CD4-positive, alpha-beta T cell treated with Interleukin-10 for 1 hour (primary cell): ENCODE measurements at places on chromosomes 6 and 20.

GRCh38 chr6:20468209-20468608 is 66.0 kb upstream of the CDKAL1 start:
- DNase-seq: no peak

DNA sequence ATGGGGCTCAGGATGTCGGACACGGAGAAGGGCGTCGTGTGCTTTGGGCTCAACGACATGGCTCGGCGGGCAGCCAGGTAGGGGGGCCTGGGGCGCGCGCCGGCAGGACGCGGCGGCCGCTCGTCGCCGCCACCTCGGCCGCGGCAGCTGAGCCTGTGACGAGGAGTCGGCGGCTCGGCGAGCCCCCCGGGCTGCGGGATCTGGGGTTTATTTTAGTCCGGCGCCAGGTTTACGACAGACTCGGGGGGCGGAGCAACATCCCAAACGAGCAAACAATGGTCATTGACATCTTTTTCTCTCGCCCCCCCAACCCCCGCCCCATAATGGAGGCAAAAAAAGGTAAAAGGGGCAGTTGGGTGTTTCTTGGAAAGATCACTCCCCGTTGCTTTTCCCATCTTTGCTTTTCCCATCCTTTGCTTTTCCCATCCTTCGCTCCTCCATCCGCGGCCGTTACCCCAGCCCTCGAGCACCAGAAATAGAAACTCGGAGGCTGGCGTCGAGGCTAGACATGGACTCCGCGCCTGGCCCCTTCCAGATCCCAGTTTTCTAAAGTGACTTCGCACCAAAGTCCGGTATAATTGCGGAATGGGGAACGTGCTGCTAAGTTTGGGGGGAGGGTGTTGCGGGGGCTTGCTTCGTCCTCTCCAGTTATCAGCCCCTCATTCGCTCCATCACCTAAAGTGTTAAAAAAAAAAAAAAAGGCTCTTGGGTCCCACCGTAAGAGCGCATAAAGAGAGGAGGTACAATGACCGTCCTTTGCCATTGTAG is at the start of gene NKX2-4:
TSS of gene NKX2-4 (minus strand) at position 186 of the 768 bp plus-strand sequence. CDS start at position 59, 127 bp downstream.
- DNase-seq: no peak

GRCh38 chr6:156587751-156588301 is 189.4 kb upstream of the ARID1B start:
- no peak for DNase-seq

- DNase-seq: no peak
Observed at GRCh38 chr6:148518511-148519156, 176.0 kb downstream of the SASH1 start.

DNA sequence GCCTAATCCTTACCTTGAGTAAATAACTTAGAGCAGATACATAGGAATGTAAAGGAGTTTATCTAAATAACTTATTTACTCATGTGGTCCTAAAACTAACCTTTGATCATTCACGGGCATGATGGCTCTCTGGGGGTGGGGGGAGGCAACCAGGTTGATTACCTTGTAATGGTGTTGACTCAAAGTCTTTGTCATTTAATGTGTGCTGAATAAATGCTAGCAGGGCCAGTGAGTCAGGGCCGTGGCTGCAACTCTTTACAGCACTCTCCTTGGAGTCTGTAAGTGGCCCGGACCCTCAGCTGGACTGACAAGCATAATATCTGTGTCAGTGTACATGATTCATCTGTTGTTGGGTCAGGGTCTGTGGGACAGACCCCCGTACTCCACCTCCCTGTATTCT is 203.0 kb downstream of the EPM2A start:
- no peak for DNase-seq

DNA sequence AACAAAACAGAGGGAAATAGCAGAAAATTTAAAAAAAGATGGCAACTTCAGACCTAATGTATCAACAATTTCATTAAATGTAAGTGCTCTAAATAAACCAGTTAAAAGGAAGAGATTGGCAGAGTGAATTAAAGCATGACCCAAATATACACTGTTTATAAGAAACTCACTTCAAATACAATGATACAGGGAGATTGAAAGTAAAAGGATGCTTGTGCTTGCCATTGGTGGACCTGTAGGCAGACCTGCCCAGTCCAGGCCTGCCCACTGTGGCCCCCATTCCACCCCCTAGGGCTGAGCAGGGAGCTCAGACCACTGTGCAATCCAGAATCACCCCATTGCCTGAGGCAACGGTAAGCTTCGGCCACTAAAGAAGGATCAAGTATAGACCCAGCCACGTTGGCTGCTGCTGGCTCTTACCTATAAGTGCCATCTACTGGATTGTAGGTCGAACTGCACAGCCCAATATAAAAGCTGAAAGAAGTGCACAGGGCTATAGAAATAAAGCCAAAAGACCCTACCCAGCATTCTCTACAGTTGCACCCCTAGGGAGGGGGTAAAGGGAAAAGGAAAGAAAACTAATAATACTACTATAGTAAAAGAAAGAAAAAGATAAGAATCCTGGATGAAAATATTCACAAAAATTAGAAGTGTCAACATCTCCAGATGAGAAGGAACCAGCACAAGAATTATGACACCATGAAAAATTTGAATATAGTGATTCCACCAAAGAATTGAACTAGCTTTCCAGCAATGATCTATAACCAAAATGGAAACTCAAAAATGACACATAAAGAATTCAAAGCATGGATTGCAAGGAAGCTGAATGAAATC is 36.1 kb downstream of the PSMB1 start:
- peak; percentile 62 for DNase-seq

- no peak for DNase-seq
Observed at GRCh38 chr20:44204156-44204831, 6.3 kb downstream of the OSER1 start.

GRCh38 chr6:127547215-127547614 is 28.1 kb upstream of the MTCL3 start:
- DNase-seq: peak; percentile 4

DNA sequence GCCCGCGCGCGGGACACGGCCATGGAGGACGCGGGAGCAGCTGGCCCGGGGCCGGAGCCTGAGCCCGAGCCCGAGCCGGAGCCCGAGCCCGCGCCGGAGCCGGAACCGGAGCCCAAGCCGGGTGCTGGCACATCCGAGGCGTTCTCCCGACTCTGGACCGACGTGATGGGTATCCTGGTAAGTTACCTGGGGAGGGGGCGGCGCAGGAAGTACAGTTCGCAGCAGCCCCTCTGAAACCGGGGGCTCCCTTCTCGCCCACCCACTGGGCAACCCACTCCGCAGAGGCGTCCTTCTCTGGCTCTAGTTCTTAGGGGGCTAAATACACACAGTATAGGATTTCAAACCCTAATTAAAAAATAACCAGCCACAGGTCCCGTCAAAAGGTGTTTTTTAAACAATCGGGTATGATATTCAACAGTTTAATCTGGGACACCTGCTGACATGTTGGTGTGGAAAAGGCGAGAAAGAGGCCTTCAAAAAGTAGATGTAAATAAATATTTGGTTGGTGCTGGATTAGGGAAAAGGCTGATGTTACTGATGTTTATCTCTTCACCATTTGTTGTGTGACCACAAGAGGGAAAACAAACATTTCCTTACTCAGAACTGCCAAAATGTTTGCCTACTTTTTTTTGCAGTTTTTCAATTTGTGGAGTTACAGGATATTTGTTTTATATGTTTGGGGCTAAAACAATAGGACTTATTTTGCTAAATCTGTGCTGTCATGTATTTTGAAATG is 577 bp downstream of the SASH1 start:
- DNase-seq: no peak

DNA sequence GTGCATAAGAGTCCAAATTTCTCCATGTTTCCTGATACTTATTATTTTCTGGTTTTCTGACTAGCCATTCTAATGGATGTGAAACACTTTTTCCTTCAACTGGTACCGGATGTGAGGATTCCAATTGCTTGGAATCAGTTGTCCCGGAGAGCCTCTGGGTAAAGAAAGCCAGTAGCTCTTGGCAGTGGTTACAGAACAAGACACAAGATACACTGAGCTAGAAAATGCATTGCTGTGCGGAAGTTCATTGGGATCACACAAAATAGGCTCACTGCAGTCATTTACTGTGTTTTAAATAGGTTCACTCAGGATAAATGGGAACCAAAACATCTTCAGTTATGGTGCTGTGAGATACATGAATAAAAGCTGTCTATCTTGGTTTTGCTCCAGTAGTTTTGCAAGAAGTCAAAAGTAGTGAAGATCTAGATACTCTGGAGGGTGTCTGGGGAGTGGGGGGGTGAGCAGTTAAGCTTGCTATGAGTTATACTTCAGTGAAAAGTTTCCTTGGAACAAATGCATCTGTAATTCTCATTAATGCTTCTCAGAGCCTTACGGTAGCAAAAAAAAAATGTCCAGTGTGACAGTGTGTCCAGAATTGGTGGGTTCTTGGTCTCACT is 54.4 kb upstream of the RNF182 start:
- DNase-seq: no peak

- DNase-seq: no peak
Observed at GRCh38 chr20:56458206-56458821, 10.1 kb upstream of the RTF2 start.

DNA sequence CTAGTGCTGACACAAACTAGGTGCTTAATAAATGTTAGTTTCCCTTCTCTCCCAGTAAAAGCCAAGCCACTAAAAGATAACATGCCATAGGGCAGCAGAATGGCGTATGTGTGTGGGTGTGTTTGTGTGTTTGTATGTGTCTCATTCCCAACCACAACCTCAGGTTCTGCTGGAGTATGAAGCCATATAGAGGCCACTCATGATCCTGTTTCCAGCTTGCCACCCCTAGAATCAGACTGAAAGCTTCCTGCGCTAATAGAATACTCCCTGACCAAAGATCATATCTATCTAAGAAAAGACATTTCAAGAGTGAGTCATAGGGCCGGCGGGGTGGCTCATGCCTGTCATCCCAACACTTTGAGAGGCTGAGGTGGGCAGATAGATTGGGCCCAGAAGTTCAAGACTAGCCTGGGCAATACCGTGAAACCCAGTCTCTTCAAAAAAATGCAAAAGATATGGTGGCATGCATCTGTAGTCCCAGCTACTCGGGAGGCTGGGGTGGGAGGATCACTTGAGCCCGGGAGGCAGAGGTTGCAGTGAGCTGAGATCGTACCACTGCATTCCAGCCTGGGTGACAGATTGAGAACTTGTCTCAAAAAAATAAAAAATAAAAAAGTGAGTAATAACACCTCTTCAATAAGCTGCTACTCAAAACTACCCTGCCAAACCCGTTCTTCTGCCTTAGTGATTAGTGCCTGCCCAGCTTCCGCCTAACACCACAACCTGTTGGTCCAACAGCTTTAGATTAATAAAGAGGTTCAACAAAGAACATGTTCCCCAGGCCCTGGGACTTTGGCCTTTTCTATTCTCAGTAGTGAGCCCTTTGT is 11.8 kb upstream of the SNRPC start:
- no peak for DNase-seq

DNA sequence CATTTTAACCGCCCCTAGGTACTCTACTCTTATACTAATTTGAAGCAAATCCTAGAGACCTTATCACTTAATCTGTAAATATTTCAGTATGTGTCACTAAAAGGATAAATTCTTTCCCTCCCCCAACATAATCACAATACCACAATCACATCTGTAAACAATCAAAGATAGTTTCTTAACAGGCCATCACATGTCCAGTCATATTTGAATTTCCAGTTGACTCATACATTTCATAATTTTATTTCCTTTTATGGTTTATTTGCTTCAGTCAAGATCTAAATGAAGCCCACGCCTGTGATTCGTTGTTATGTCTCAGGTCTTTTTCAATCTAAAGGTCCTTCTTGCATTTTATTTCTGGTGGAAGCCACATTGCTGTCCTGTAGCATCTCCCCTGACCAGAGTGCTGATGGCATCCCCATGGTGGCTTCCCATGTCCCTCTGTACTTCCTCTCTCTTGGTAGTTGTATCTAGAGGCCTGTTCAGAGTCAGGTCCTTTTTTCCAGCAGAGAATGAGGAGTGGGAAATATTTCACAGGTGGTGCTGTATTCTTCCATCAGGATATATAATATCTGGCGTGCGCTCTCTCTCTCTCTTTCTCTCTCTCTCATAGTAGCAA is 128.6 kb upstream of the SLC22A23 start:
- DNase-seq: no peak

DNA sequence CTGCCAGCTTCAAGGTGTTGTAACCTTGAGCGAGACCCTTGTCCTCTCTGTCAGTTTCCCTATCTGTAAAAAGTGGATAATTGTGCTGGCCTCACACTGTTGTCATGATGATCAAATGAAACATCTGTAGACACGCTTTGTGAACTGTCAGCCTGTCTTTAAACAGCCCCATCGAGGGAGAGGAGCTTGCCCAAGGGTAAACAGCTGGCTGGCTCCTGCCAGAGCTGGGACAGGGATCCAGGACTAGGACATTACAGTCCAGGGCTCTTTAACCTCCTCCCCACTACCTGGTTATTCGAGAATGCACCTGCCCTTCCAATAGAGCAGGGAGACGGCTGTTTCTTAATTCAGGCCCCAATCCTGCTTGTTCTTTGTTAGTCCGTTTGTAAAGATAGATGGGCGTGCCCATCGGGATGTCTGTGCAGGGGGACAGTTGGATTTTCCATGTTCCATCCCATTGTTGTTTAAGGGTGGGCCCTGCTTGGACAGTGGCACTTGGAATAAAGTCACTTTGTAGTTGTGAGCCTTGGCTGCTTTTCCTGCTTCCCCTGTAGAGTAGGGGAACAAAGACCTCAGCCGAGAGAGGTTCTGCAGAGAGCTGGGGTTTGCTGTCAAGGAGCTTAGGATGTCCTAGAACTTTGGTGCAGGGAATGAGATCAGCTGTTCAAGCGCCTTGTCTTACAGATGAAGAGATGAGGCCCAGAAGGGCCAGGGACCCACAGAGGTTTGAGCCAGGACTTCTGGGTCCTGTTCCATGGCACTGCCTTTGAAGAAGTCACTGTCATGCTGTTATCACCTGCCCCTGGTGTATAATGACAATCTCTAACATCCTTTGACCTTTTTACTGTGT is 77.9 kb upstream of the MYL9 start:
- no peak for DNase-seq

DNA sequence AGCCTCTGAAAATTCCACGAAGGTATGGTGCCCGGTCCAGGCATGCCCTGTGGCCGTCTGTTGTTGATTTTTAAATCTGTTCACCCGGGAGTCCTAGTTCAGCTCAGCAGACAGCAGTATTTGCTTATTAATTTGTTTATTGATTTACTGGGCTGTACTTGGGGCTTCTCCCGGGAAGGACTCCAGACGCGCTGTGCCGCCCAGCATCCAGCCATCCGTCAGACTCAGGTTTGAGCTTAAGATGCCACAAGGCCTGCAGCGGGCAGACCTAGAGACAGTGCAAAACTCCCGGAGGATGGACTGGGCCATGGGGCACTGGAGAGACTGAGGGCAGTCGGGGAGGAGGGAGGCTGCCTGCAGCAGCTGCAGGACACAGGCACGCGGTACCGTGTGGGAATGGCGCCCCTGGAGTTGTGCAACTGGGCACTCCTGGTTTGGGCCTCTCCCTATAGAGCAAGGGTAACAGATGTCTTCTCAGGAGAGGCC is 17.3 kb upstream of the CCDC167 start:
- no peak for DNase-seq

GRCh38 chr6:72966628-72967280 is 258.5 kb downstream of the KHDC1L start:
- no peak for DNase-seq

GRCh38 chr20:19012676-19013075 is 199.1 kb downstream of the SCP2D1 start:
- no peak for DNase-seq

- no peak for DNase-seq
Observed at GRCh38 chr20:11205769-11206362, 532.1 kb upstream of the JAG1 start.
